CD4-positive, alpha-beta T cell treated with Interleukin-1 beta for 1 hour (primary cell): ENCODE measurements at places on chromosomes 7 and 10.
A peak's percentile ranks its signal among the peaks of the same experiment; 100 is the strongest.

GRCh38 chr7:122584676-122585251 lies 114.2 kb downstream of the RNF133 start:
- no peak for DNase-seq

DNA sequence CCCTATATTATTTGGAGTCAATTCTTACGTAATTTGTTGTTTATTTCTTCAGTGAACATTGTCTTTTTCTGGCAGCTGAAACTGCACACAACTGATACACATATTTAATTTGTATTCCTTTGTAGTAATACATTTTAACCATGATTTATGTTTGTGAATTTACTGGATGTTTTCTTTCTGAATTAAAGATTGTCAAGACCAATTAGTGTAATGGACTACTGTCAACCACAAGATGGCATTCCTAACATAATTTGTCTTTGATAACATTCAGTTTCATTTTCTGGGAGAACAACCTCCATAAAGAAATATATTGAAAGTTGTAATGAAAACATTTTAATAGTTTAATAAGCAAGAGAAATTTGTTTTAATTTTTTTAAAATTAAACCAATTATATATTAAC lies 10.1 kb downstream of the THNSL1 start:
- DNase-seq = no peak

GRCh38 chr10:112913255-112913654 lies 36.8 kb upstream of the TCF7L2 start:
- DNase-seq = no peak

DNA sequence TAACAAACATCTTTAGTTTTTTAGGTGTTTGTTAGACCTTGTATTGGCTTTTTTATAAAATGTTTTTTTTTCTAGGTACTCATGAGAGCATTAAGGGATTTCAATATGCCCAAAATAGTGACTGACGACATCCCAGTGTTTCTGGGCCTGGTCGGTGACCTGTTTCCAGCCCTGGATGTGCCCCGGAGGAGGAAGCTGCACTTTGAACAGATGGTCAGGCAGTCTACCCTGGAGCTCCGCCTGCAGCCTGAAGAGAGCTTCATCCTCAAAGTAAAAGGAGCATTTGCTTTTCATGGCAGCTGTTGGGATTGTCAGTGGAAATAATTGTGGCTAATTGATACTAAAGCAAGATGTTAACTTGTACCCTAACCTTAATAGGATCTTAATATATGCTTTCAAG lies 161.5 kb downstream of the DNAH11 start:
- no peak for DNase-seq

DNA sequence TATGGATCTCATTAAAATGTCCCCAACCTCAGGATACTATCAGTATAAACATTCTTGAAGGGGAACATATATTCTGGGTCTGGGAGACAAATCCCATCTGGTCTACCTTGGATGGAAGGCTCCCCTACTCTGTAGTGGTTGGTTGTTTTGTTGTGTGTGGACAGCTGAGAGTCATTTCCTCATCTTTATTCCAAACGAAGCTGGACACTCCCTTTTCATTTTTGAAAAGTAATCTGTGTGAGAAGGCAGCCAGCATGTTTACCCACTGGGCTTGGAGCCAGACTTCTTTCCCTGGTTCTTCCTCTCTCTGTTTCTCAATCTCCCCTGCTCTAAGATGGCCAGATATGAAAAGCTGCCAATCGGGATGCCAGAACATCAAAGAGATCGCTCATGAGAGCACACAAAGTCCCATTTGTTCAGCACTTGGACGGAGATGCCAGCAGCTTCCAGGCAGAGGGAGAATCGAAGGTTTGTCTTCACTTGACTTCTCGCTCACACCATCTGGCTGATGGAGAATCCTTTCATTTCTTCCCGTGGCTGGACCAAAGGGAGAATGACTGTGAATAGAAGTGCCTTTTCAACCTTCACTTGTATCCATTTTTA lies 108.1 kb upstream of the AGR3 start:
- DNase-seq = no peak

DNA sequence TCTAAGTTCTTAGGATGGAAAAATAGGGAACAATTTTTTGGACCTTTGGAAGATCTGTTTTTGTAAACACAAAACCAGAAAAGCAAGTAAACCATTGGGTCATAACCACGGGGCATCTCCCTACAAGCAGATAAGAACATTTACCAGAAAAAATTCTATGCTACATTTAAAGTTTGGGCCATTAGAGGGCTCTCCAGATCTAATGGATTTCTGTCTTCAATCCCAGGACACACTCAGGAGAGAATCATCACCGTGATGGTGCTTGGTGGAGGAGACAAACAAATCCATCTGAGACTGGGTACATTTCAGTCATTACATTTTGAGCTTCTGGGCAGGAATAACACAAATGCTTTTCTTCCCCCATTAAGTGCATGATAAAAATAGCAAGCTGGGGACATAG lies 178.4 kb upstream of the TARP start:
- DNase-seq = no peak

DNA sequence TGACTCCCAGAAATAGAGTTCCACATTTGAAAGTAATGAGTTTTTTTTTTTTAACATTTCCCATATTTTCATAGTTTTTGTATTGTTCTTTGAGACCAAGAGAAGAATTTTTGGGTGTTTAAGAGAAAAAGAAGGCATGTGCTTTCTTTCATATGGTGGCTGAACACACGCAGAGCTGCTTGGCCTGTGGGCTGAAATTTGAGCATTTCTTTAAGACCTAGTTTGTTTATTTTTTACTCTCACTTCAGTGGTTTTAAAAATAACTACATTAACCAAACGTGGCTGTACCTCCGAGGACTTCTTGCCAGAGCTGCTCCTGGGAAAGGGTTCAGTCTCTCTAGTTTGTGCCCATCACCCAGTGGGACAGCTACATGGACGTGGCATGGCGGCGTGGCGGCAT lies 58.3 kb downstream of the INPP5A start:
- DNase-seq = no peak

- no peak for DNase-seq
Measured at GRCh38 chr7:98913026-98913425, 34.7 kb downstream of the TRRAP start.

GRCh38 chr7:128833946-128834325 lies 3.7 kb downstream of the FLNC start:
- DNase-seq = no peak

- DNase-seq = no peak
Measured at GRCh38 chr10:13594641-13595040, 7.9 kb downstream of the PRPF18 start.

DNA sequence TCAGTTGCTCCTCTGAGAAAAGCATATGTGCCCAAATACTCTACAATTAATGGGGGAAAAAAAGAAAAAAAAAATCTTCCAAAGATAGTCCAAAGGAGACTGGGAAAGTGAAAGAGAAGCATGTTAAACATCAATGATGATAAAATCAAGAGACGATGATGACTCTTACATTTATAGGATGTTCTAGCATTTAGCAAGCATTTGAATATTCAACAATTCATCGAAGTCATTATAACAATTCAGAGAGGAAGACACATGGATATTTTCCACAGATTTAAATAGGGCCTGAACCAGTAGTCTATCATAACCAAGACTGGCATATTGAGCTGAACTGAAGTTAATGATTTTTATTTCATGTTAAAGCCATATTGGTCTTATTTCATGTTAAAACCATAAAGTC lies 528.4 kb downstream of the INHBA start:
- DNase-seq = no peak

DNA sequence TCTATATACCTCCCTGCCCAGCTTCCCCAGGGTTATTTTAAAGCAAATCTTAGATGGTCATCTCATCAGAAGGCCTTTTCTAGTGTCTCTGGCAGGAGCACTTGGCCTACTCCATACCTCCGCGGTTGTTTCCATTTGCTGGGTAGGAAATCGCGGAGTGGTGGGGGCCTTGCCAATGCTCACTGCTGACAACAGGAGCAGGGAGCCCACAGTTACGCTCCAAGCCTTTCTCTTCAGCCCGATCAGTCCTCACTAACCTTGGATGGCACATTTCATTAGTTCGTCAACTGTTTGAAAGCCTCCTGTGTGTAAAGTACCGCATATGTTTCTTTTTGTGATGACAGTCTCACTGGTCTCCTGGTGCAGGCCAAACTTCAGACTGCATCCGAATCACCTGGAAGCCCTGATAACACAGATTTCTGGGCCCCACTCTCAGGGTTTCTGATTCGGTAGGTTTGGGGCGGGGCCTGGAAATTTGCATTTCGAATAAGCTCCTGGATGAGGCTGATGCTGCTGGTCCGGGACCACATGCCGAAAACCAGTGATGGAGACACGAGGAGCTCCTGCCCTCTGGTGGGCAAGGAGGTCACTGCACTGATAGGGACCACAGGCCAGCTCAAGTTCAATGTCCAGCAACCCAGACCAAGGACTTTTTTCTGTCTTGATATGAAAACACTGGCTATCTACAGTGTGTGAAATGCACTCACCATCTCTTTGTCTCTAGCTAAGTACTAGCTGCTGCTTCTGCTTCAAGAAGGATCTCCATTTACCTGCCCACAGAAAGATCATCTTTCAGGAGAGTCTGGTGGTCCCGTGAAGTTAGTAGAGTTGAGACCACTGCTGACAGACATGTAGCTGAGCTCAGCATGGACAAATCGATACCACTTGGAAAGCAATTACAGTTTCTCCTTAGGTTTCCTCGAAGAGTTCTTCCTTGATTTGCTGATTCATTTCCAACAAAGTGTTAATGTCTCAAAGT lies 14.0 kb downstream of the LRGUK start:
- DNase-seq = peak; percentile 39

DNA sequence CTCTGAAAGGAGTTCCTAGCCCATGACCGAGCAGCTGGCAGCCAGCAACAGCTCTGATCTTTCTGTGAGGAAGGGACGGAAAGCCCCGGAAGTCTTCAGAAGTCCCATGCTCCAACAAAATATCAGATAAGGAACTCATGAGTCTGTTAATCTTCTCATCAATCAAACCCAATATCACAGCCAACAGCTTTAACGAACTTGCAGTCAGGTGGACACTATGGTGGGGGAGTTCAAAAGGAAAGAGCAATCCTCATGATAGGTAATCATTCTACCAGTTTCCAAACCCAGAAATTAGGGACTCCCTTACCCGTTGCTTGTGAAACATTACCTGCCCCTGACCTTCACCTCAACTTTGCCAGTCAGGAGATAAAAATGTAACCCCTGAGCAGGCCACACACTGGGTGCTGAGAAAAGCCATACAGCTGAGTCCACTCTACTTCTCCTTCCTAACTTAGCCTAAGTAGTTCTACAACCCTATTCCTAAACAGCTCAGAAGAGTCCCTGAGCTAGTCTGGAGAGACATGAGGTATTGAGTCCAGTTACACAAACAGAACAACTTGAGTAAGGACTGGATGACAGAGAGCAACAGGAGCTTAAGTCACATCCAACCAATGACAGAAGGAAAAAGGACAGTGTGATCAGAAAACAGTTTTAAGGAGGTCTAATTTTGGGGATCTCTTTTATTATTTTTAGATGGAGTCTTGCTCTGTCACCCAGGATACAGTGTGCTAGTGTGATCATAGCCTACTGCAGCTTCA lies 2.2 kb downstream of the NDST2 start:
- DNase-seq = no peak

DNA sequence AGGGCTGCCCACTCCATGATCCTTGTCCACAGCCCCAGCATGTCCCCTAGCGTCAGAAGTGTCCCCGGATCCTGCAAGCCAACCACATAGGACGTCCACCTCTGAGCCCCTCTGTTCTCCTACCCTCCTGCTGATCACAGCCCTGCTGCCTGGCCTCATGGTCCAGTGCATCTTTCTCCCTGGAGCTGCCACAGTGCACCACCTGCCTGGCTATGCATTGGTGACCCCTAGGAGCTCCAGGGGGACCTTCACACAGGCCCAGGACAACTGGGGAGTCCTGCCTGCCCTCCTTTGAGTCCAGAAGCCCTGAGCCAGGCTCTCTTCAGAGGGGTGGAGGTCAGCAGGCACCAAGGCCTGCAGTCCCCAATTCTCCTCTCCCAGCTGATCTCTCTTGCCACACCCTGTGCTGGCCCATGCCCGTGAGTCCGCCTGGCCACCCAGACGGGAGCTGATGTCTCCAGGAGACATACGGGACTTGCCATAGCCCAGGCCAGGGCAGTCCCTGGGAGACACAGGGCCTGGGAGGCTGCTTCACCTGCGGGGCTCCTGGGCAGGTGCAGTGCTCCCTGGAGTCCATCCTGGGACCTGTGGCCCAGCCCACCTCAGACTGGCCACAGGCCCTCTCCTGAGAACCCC lies 77.4 kb upstream of the RET start:
- no peak for DNase-seq

GRCh38 chr7:17600340-17600752 lies 301.9 kb downstream of the AHR start:
- DNase-seq = no peak

GRCh38 chr7:23438171-23438570 lies 32.1 kb downstream of the IGF2BP3 start:
- DNase-seq = no peak

DNA sequence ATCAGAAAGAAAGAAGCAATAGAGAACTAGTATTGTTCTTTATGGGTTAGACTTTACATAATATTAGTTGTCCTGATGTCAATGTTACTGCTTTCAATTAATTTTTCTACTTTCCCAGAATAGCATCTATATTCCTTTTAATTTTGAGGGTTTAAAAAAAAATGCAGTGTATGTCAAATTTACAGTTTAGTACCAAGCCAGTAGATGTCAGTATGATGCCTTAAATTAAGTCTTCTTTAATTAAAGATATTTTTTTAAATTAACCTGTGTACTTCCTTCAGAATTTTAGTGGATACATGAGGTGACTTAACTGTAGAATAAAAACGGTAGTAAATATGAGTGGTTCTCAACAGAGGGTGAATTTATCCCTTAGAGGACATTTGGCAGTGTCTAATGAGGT lies 35.2 kb upstream of the STOX1 start:
- no peak for DNase-seq

GRCh38 chr10:49161411-49161997 lies 26.7 kb downstream of the TMEM273 start:
- no peak for DNase-seq

DNA sequence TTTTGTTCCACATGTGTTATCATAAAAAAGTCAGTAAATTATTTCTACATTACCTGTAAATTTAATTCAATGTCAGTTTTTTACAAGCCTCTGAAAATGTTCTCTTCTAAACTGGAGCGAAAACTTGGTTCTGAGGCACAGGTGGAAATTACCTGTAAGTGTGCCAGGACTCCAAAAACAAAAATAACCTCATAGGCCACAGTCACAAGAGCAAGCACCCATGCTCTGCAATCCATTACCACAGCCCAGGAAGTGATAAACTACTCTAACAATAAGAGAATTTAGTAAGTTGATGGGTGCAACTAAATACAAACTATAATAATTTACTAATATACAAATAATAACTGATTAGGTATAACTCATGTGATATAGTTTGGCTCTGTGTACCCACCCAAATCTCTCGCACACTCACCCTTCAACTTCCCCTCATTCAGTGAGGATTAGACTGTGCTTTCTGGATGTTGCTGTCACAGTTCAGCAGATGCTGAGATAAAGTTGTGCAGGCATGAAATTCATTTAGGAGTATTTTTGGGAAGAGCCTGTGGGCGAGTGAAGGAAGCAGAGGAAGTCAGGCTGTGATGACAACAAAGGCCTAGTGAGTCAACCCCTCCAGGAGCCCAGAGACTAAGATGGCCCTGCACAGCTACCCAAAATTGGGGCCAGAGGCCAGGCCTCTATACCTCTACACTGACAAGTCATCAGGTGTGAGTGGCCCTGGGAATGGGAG lies 16.3 kb upstream of the GIMAP6 start:
- DNase-seq = no peak
